ENCODE measurements at places on chromosomes 13 and 19. TPM values are rescaled to one million over a fixed set of nuclear protein-coding genes. Genes with fewer than 3 reads are reported as not detected.
A peak's percentile ranks its signal among the peaks of the same experiment; 100 is the strongest.

GRCh38 chr19:2327773-2328400, 499 bp downstream of the LSM7 start:
- DNase-seq: peak; percentile 81

DNA sequence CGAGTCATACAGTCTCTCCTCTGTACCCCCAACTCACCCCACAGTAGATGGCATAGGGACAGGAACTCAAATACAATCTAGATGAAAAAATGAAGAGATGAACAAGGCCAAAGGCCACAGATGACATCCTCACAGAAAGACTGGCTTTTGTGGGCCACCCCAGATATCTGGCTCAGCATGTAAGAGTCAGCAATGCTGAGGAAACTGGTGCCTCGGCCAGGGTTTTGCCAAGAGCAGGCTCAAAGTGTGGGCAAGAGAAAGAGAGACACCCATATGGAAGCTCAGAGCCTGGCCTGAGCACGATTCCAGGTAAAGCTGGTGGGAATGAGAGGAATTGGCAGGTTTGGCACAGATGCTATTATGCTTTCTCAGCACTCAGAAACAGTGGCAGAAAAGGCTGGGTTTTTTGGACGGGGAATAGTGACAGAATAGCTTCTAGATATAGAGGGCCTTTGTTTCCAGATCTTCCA, 460.6 kb downstream of the FOXO1 start:
- DNase-seq: no peak

GRCh38 chr13:34862716-34863115, 79.4 kb upstream of the NBEA start:
- DNase-seq: no peak

- peak; percentile 59 for DNase-seq
Measured at GRCh38 chr13:94239135-94239534, 240.3 kb downstream of the DCT start.

GRCh38 chr19:48169939-48170803, at the start of the genes LIG1 and ZSWIM9:
LIG1 (minus strand) TSS chr19:48170344; CDS start chr19:48165566, 4,778 bp downstream.
ZSWIM9 (plus strand) TSS chr19:48170680; CDS start chr19:48171803, 1,123 bp downstream.
- DNase-seq: peak; percentile 96

GRCh38 chr13:40445557-40445990, 220.9 kb downstream of the FOXO1 start:
- peak; percentile 95 for DNase-seq

PEAK3 gene
- total RNA-seq: not detected

- peak; percentile 50 for DNase-seq
Measured at GRCh38 chr13:102580552-102581169, 16.1 kb upstream of the TPP2 start.

- DNase-seq: no peak
Measured at GRCh38 chr13:55159765-55160164, 1981.0 kb upstream of the PRR20A start.

DNA sequence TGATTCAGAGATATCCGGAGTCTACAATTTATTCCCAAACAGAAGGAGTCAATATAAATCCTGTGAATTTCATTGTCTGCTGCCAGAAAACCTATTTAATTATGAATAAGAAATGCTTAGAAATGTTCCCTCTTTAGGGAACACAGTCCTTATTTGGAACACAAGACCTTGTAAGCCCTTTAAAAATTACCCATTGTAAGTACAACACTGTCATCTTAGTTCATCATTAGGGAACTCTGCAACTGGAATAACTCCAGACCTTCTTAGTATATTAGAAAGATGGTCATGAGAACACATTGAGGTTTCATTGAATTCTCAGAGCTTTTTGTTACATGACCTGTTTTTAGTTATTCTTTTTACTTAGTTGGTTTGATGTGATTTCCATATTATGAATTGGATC, 548.5 kb upstream of the KLF12 start:
- DNase-seq: no peak

SLC25A41 gene
- total RNA-seq: not detected

Data from M059J (cell line).